ENCODE measurements at places on chromosomes 4 and X.

GRCh38 chrX:47030339-47030738 lies 47.9 kb upstream of the RGN start:
- DNase-seq = peak; percentile 57

GRCh38 chr4:8050180-8050554 lies 108.4 kb downstream of the ABLIM2 start:
- no peak for DNase-seq

DNA sequence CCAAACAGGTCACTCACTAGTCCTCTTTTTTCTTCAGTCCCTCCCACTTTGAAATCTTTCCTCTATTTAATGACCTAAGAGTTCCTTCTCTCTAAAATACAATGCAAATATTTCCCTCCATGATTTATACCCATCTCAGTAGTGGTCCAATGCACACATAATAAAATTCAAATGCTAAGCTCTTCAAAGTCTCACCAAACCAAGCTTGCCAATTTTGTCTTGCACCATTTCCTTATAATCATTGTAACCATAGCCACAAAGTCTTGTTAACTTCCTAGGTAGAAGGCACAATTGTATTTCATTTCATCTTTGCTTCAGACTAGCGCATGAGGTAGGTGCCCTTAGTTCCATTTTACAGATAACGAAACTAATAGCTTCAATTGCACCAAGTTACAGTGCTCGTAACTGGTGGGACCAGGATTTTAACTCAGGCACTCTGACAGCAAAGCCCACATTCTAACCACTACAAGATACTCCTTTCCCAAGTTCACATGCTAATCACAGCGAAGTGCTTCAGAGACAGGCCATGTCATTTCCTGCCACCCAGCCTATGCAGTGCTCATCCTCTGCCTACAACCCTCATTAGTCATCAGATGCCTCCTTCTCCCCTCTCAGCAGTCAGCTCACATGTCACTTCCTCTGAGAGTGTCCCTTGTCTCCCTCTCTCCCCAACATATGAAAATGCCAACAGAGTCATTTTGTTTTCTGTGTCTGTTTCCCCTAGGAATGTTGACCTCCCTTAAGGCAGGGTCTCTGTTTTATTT lies 66.9 kb upstream of the PPARGC1A start:
- DNase-seq = peak; percentile 4

DNA sequence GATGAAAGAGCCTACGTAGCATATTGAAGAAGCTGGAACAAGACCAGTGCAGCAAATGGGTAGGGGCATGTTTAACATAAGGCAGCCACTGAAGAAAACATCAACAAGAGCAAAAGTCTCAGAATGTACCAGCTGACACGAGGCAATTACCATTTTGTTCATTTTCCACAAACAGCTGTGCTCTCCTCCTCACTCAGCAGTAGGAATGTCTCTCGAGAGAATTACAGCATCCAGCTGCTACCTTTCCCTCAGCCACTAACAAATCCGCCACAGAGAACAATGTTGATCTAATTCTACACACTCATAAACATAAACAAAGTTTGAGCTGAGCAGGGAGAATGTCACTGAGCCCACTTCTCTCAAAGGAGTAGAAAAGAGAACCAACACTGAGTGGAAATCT lies 68.0 kb downstream of the OPHN1 start:
- no peak for DNase-seq

GRCh38 chr4:140082391-140082755 lies 71.6 kb downstream of the MAML3 start:
- DNase-seq = no peak

DNA sequence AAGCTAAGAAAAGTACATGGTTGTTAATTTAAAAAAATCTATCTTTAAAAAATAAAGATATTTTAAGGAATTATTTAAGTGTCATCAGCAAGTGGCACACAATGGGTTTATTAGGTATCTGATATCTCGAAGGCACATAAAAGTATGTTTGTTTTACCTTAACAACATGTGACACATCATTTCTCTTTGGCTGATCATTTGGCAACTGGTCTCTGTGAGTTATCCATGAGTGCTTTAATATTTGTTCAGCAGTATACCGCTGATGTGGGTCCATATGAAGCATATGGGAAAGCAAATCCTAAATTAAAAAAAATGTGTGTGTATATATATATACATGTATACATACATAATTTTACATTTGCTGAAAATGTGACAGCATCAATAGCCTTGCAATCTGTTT lies 123.2 kb downstream of the RPS6KA6 start:
- DNase-seq = no peak

GRCh38 chr4:57110640-57111511 lies 691 bp upstream of the IGFBP7 start:
- DNase-seq = no peak
